Vein endothelial cell (primary cell): ENCODE measurements at places on chromosomes 3 and 15. TPM values are rescaled to one million over a fixed set of nuclear protein-coding genes. Genes with fewer than 3 reads are reported as not detected.

Gene NR1I2
- total RNA-seq = 0.38 TPM in 1 of 2 replicates, not detected in the other

Gene ANKUB1
- total RNA-seq = not detected in 2 replicates

Gene IGF1R
- total RNA-seq = 53.5 and 54.5 TPM in 2 replicates

Gene NCBP2
- 49.2 and 49.6 TPM in 2 replicates for total RNA-seq

Gene ACTC1
- total RNA-seq = not detected in 2 replicates

Gene RTP3
- total RNA-seq = not detected in 2 replicates

Gene OSBPL10
- total RNA-seq = 32.7 and 55.8 TPM in 2 replicates

Gene USP3
- total RNA-seq = 58.8 and 65.0 TPM in 2 replicates

Gene FAM107A
- 7.5 and 16.0 TPM in 2 replicates for total RNA-seq

Gene CEP19
- 1.3 and 2.3 TPM in 2 replicates for total RNA-seq

Gene SCN11A
- total RNA-seq = under 0.01 and 0.10 TPM in 2 replicates

Gene SLC22A13
- under 0.01 and 0.29 TPM in 2 replicates for total RNA-seq

Gene ECE2
- not detected in 2 replicates for total RNA-seq

Gene THSD4
- total RNA-seq = 34.6 and 44.1 TPM in 2 replicates

Gene CLCN2
- total RNA-seq = 4.4 and 4.6 TPM in 2 replicates

Gene GLDN
- not detected in 2 replicates for total RNA-seq

Gene ZBED2
- not detected in 2 replicates for total RNA-seq

Gene ISY1
- 25.2 and 32.2 TPM in 2 replicates for total RNA-seq

Gene BFSP2
- total RNA-seq = not detected in 2 replicates

Gene CPEB1
- total RNA-seq = not detected in 2 replicates

Gene CACNA2D3
- total RNA-seq = not detected in 2 replicates

Gene HTR3E
- total RNA-seq = not detected in 2 replicates

Gene PLS1
- 0.38 and 1.3 TPM in 2 replicates for total RNA-seq

Gene GP5
- total RNA-seq = not detected in 2 replicates

Gene ROPN1
- not detected in 2 replicates for total RNA-seq

Gene SEMA3B
- 0.65 and 1.1 TPM in 2 replicates for total RNA-seq

Gene COMMD4
- total RNA-seq = 67.6 and 68.9 TPM in 2 replicates

Gene GRAMD1C
- 26.8 and 43.2 TPM in 2 replicates for total RNA-seq

Gene RAD51
- 3.6 and 4.8 TPM in 2 replicates for total RNA-seq

Gene CFAP91
- total RNA-seq = 0.10 and 0.33 TPM in 2 replicates

Gene SH2D7
- total RNA-seq = not detected in 2 replicates

Gene BDH1
- total RNA-seq = 2.9 and 5.0 TPM in 2 replicates

Gene P2RY13
- not detected in 2 replicates for total RNA-seq

Gene RBP2
- not detected in 2 replicates for total RNA-seq

Gene EXOG
- 9.8 and 13.6 TPM in 2 replicates for total RNA-seq

Gene DNAH12
- total RNA-seq = under 0.01 and 0.10 TPM in 2 replicates

Gene ABHD17C
- total RNA-seq = 6.5 and 8.6 TPM in 2 replicates

Gene CFAP44
- total RNA-seq = 2.3 and 4.9 TPM in 2 replicates

Gene ITGA11
- total RNA-seq = 2.4 and 2.6 TPM in 2 replicates

Gene SKOR1
- 0.10 TPM in 1 of 2 replicates, not detected in the other for total RNA-seq

Gene NANOGP8
- 0.38 TPM in 1 of 2 replicates, not detected in the other for total RNA-seq

Gene PP2D1
- total RNA-seq = not detected in 2 replicates

Gene SERPINI2
- not detected in 2 replicates for total RNA-seq

Gene CBLB
- total RNA-seq = 25.2 and 39.3 TPM in 2 replicates

Gene STX19
- not detected in 2 replicates for total RNA-seq

Gene NPHP3
- 33.3 and 36.3 TPM in 2 replicates for total RNA-seq

Gene RLBP1
- total RNA-seq = not detected in 2 replicates

Gene CDCP1
- total RNA-seq = 0.96 and 0.98 TPM in 2 replicates

Gene MEX3B
- 13.1 and 16.3 TPM in 2 replicates for total RNA-seq

Gene COL8A1
- 174 and 860 TPM in 2 replicates for total RNA-seq
